ENCODE measurements at places on chromosomes 12 and 14. TPM values are rescaled to one million over a fixed set of nuclear protein-coding genes. Genes with fewer than 3 reads are reported as not detected.

DNA sequence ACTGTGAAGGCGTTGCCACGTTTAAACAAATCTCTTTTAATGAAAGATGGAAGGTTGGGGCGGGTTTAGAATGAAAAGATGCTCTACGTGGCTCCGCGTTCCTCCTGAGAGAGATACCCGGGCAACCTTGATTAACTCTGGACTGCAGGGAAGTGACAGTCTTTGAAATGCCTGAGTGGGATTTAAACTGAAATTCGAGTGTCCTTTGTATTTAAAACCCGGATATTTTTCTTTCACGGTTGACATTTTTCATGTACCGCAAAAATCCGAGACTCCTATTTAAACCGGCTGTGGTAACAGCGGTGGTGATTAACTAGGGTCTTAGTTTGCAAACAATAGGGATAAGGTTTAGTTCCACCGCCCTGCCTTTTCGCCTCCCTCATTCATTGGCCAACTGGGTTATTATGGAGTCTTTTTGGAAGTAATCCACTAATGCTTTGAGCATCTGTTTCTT, 707 bp downstream of the G2E3 start:
- DNase-seq, result no peak

GRCh38 chr12:45008211-45008610, 42.7 kb downstream of the DBX2 start:
- no peak for DNase-seq

KRT71 gene
- not detected for total RNA-seq

- DNase-seq, result no peak
Measured at GRCh38 chr14:58401587-58401986, 5.9 kb downstream of the TOMM20L start.

KRT3 gene
- not detected for total RNA-seq

- DNase-seq, result no peak
Measured at GRCh38 chr14:50417853-50418252, 21.2 kb upstream of the CDKL1 start.

ANKRD33 gene
- not detected for total RNA-seq

GRCh38 chr14:66507181-66507721, 696 bp upstream of the GPHN start:
- no peak for DNase-seq

- DNase-seq, result no peak
Measured at GRCh38 chr12:62588916-62589315, 122.3 kb downstream of the MON2 start.

GRCh38 chr12:80000831-80001230, 65.9 kb upstream of the PPP1R12A start:
- no peak for DNase-seq

STAC3 gene
- total RNA-seq, result 3.9 TPM

- DNase-seq, result no peak
Measured at GRCh38 chr12:110813285-110813684, 33.5 kb upstream of the CCDC63 start.

CLEC4D gene
- 4.8 TPM for total RNA-seq

- DNase-seq, result no peak
Measured at GRCh38 chr12:3310271-3311026, 180.6 kb upstream of the PRMT8 start.

REM2 gene
- total RNA-seq, result 0.39 TPM

TGM1 gene
- total RNA-seq, result 0.77 TPM

RD3L gene
- not detected for total RNA-seq

BHLHE41 gene
- total RNA-seq, result 21.0 TPM

GRCh38 chr14:99529899-99530298, 48.7 kb downstream of the CCNK start:
- DNase-seq, result no peak

GRCh38 chr14:88327497-88327896, 4.4 kb upstream of the KCNK10 start:
- DNase-seq, result no peak

- DNase-seq, result no peak
Measured at GRCh38 chr12:54136844-54137580, 51.8 kb downstream of the SMUG1 start.

DNA sequence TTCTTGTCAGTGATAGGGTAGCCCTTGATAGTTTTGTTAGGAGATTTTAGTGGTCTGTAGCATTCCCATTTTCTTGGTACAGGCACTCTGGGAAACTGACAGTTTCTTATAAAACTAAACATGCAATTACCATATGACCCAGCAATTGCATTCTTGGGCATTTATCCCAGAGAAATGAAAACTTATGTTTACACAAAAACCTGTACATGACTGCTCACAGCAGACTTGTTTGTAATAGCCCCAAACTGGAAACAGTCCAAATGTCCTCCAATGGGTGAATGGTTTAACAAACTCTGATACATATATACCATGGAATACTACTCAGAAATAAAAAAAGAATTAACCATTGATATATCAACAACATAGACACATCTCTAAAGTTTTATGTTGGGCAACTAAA, 75.5 kb downstream of the BORCS5 start:
- DNase-seq, result no peak

GRCh38 chr12:127411166-127411915, 855.6 kb upstream of the TMEM132C start:
- DNase-seq, result no peak

GPX2 gene
- total RNA-seq, result not detected

GRCh38 chr12:50924131-50924438, 28.3 kb upstream of the HIGD1C start:
- DNase-seq, result no peak

- DNase-seq, result no peak
Measured at GRCh38 chr12:116820064-116820656, 61.1 kb downstream of the HRK start.

ABHD4 gene
- total RNA-seq, result 36.5 TPM

COPS7A gene
- 57.5 TPM for total RNA-seq

SPTLC2 gene
- 75.2 TPM for total RNA-seq

ZFYVE21 gene
- total RNA-seq, result 57.4 TPM

DNA sequence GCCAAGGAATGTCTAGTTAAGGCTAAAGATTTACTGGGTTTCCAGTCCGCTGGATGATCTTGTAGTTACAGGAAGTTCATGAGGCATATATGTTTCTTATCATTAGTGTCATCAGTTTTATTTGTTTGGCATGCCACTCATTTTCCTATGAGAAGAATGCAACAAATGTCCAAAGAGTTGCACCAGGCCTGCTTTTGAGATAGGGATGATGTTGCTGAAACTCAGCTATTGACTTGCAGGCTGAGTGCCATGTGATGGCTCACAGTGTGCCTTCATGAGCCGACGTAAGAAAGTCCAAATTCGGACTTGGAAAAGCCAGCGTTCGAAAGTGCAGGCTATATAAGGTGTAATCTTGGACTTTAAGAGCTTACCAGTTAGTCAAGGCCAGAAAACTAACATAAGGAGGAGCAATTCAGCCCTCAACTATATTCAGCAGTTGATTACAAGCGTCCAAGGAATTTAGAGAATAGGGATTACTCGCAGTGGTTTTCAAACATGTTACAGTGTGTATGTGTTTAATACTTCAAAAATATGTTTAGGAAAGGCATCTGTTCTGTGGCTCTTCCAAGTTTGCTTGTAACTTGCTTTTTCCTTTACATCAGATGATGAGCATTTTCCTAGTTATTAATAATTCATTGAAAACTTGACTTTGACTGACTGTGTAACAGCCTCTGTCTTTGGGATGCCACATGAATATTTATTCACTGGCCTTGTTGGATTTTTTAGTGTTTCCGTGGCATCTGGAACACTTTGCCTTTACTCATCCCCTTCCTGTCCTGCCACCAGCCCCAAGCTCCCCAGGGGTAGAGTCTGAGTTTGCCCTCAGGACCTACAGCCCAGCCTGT, 101.3 kb downstream of the LGMN start:
- no peak for DNase-seq

DNA sequence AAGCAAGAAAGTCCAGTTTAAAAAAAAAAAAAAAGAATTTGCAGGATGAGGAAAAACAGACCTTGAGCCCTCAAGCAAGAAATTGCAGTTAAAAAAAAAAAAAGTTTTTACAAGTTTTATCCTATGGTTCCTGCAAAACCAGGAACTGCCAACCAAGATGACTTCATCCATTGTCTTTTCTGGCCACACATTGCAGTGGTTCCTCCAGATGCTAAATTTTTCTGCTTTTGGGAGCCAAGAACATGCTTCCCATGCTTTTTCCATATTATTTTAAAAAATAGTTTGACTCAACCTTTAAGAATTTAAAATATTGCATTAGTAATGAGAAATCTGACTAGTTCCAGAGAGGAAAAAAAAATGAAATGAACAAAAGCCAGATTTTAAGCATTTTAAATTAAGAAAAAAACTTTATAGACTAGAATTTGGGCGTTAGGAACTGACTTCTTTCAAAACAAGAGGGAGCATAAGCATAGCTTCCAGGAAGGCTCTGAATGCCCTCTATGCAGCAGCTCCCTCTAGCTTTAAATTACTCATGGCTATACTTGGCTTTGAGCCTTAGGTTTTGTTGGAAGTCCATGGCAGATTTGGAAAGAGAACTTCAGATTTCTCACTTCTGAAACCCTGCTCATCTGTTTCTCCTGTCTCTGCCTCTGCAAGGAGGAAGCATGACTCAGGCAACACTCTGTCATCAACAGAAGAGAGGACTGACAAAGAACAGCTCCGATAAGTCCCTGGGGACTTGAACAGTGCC, 124.5 kb downstream of the GPR65 start:
- DNase-seq, result no peak

C14orf119 gene
- 50.5 TPM for total RNA-seq

GRCh38 chr14:57575482-57575881, 81.8 kb upstream of the CCDC198 start:
- no peak for DNase-seq

DNA sequence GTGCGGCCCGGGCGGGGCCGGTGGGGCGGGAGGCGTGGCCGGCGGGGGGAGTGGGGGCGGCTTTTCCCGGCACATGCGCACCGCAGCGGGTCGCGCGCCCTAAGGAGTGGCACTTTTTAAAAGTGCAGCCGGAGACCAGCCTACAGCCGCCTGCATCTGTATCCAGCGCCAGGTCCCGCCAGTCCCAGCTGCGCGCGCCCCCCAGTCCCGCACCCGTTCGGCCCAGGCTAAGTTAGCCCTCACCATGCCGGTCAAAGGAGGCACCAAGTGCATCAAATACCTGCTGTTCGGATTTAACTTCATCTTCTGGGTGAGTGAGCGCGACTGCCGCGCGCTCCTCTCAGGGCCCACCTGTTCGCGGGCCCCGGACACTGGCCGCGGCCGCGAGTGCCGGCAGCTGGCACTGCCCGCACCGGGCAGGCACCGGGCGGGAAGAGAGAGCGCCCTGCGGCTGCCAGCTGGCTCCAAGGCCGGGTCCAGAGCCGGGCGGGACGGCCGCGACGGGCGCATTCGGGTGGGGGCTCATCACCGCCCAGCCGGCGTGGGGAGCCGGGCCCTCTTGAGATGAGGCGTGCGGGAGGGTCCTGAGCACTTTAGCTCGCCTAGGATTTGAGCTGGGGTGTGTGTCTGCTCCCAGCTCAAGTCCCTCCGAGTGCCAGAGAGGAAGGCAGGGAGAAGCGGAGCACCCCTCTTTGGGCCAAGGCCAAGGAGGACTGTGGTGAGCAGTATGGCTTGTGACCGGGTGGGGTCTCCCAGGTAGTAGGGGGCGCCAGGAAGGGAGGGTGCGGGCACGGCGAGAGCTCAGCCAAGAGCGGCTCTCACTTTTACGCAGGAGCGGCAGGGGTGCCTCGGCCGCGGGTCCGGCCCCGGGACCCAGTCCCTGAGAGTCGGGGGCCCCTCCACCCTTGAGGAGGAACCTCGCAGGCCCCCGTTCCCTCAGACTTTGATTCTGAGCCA, at the start of gene CD9:
Gene CD9, plus strand, starts transcription at position 145 of the 957 bp plus-strand sequence. Its CDS starts 100 bp downstream, at position 245.
- DNase-seq, result no peak

GRCh38 chr12:39341179-39341578, 101.7 kb downstream of the KIF21A start:
- DNase-seq, result no peak

- DNase-seq, result no peak
Measured at GRCh38 chr12:10191865-10192264, 13.0 kb downstream of the TMEM52B start.

DNA sequence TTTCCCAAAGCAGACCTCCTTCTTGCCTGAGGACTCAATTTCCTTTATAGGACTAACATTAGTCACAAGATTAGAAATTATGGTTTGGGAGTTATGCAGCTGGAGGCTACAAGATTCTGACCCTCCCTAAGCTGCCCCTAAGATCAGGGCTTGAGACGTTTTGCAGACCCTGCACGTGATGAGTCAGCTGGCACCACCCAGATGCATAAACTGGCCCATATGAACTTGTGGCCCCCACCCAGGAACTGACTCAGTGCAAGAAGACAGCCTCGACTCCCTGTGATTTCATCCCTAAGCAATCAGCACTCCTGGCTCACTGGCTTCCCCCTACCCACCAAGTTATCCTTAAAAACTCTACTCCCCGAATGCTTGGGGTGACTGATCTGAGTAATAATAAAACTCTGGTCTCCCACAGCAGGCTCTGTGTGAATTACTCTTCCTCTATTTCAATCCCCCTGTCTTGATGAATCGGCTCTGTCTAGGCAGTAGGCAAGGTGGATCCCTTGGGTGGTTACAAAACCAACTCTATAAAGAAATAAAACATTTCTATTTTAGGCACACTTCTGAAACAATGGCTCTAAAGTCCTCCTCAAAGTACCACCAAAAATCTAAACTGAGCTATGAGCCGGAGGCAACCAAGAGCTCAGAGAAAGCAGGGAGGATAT, 233.4 kb downstream of the TMEM132D start:
- no peak for DNase-seq

FLVCR2 gene
- 9.5 TPM for total RNA-seq

- DNase-seq, result no peak
Measured at GRCh38 chr14:78358591-78358990, 188.4 kb downstream of the NRXN3 start.

DNA sequence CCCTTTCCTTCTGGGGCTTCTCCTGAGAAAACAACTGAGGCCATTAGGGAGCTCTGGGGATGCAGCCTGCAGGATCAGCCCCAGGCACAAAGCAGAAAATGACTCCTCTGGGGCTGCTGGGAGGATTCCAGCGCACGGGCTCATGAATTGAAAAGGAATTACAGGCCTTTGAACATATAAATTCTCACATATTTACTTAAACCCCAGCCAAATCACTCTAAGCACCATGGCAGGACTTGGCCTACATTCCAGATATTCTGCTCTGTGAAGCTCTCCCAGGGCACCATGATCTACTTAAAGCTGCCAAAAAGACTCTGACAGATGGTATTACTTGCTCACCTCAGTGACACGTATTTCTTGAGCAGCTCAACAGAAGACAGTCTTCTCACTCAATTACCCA, 87.2 kb downstream of the ZFC3H1 start:
- DNase-seq, result no peak

DNA sequence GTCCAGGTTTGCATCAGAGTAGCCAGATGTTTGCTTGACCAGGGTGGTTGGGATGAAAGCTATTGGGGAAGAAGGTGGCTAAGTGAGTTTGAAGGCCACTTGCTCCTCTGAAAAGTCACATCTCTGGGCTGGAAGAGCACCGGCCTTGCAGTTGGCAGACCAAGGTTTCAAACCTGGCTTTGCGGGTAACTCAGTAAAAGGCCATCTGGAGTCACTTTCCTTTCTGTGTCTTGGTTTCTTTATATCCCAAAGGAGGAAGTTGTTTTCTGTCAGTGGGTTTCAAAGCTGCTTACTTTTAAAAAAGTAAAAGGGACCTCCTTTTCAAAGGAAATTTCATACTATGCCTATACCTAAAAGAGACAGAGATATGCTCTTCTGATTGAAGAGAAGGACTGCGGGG, 26.2 kb upstream of the CMA1 start:
- no peak for DNase-seq

SMOC1 gene
- 0.93 TPM for total RNA-seq

- DNase-seq, result no peak
Measured at GRCh38 chr12:53465679-53466078, 13.8 kb downstream of the PCBP2 start.

Measured in mesenteric fat pad (tissue), 1 donor.